ENCODE measurements at places on chromosomes 11 and 22. TPM values are rescaled to one million over a fixed set of nuclear protein-coding genes. Genes with fewer than 3 reads are reported as not detected.

DNA sequence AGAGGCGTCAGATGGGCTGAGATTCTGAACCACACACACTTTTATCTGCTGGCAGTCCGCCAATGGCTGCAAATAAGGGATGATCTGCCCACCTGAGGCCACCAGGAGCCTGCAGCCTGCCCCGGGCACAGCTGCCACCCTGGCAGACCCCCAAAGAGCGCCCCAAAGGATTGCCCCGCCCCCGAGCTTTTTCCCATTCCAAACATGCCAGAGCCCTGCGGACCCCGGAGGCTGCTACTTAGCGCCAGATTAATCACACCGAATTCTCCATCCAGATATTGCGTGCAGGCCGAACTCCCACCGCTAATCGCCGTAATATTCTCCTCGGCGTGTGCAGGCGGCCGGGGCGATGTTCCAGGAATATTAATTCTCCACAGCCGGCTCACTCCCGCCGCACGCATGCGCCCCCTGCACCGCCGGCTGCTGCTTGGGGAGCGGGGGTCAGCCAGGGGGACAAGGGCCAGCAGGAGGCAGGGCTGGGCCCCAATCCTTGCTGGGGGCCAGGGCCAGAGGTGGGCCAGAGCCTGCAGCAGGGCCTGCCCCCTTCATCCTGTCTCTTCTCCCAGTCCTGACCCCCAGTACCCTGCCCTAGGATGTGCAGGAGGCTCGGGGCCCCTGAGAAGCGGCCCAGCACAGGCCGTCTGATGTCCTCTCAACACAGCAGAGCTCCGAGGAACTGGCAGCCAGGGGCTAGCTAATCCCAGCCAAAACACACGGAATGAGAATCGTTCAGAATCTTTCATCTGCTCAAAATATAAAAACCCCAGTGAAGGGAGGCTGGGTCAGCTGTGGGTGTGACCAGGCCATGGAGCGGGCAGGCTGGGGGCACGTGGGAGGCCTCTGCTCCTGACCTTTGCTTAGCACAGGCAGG lies 19.5 kb upstream of the TCF20 start:
- peak overlapping the region; percentile 63 for H3K27ac ChIP-seq
- peaks cover 1% of the 10 kb centered on the region for H3K27me3 ChIP-seq
- no peak for DNase-seq
- H3K4me1 ChIP-seq, result peaks cover 4% of the 10 kb centered on the region

The CHADL gene
- 1.4 TPM for total RNA-seq

DNA sequence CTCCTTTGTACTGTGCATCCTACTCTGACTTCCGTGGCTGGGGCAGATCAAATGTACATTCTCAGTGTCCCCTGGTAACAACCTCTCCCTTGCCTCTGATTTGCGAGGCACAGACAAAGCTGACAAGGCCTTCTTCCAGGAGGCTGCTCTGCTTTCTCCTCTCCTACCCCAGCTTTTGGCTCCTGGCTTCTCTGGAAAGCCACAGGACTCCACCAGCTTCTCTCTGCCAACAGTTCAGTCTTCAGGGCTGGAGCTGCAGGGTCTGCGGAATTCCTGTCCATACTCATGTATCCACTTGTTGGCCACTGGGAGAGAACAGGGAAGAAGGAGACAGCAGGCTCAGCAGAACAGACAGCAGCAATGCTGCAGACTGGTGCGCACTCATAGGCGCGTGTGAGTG lies 44.4 kb downstream of the P4HA3 start:
- H3K27me3 ChIP-seq, result no peaks in the 10 kb centered on the region
- no peak for DNase-seq
- H3K4me1 ChIP-seq, result no peaks in the 10 kb centered on the region

The IL17REL gene
- not detected for total RNA-seq
